ENCODE measurements at places on chromosomes 6 and 20.

- no peak for DNase-seq
These were observed at the start of gene GGTLC1 for GRCh38 chr20:23988561-23988960. GGTLC1 (minus strand) TSS chr20:23988779; CDS start chr20:23986611, 2,168 bp downstream.

DNA sequence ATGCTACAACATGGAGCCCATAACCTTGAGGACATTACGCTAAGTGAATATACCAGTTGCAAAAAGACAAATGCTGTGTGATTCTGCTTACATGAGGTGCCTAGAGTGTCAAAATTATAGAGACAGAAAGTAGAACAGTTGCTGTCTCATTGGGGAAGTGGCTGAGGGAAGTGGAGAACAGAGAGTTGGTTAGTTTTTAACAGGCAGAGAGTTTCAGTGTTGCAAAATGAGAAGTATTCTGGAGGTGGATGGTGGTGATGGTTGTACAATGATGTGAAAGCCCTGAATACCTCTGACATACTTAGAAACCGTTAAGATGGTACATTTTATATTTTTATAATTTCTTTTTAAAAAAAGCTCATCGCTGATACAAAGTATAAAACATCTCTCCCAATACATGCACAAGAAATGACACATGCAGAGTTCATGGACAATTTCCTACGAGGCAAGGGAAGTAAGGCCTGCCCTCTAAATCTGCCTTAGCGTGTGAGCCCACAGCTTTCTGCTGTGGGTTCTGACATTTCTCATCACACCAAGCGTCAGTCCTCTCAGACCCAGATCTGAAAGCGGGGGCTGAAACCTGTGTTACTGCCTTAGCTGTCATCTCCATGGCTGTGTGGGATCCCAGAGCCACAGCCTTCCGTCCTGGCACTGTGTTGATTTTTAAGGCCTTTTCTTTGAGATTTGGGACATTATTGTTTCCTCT is 126.0 kb downstream of the RNASET2 start:
- no peak for DNase-seq

GRCh38 chr20:25369971-25370370 is 20.7 kb downstream of the ABHD12 start:
- DNase-seq, result no peak

- no peak for DNase-seq
These were observed 640.5 kb downstream of the DHX35 start for GRCh38 chr20:39602649-39603048.

DNA sequence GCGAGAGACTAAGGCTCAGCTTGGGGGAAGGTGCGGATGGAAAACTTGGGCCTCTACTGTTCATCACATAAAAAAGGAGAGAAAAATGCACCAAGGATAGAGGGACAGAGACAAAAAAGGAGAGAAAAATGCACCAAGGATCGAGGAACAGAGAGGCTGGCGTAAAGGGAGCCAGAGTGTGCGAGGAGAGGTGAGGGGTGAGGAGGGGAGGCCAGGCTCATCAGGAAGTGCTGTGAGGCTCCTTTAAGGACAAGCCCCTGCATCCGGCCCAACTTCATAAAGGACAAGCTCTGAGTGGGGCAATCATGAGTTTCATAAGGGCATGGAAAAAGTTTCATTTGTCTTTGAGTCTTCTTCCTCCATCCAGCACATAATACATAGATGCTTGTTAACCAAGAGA is 117.2 kb upstream of the NXT1 start:
- DNase-seq, result no peak

GRCh38 chr6:105102186-105102585 is 77.6 kb downstream of the POPDC3 start:
- no peak for DNase-seq

GRCh38 chr6:170284866-170285469 is 5.9 kb downstream of the DLL1 start:
- no peak for DNase-seq

- DNase-seq, result no peak
These were observed 106.1 kb upstream of the ASF1A start for GRCh38 chr6:118787724-118788423.

- no peak for DNase-seq
These were observed 5.0 kb upstream of the SLC12A5 start for GRCh38 chr20:46023999-46024398.

- DNase-seq, result no peak
These were observed 31.2 kb downstream of the PNLDC1 start for GRCh38 chr6:159831373-159831679.

GRCh38 chr20:8858181-8858787 is 210.6 kb upstream of the PLCB4 start:
- no peak for DNase-seq

DNA sequence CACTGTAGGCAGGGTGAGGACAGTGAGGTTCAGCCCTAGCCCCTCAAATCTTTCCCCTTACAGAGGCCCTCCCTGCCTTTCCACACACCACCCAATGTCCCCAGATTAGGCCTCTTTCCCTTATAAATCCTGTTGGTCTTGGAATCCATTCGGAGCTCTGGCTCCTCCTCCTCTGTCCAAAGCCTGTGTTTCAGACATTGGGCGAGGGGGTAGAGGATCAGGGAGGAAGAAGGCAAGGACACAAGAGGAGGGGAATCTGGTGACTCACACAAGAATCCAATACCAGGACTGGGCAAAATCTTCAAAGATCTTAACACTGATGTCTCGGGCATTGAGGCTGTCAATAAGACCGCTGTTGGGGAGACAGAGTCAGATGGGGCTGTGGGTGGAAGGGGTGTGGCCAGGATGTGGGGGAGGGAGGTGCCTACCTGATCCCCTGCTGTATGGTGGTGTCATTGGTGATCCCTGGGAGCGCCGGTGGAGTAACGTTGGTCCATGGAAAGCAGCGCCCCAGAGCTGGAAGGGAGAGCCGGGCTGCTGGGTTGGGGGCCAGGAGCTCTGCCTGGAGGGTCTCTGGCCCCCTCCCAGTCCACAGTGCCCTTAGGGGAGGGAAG is 7.6 kb downstream of the SLC44A4 start:
- no peak for DNase-seq

DNA sequence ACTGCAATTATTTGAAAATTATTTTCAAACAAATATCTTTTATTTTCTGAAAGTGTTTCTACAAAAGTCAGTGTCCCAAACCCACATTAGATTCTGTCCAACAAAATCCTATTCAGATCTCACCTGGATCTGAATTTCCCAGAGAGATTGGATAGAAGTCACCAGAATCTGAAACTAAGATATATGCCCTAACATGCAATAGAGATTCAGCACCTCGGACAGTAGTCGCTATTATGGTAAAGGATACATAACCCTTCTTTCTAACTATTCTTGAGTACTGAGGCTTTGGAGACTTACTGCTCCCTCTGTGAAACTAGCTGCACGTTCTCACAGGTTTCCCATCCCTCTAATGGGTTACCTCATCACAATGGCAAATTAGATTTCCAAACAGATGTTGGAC is 151.4 kb downstream of the ID4 start:
- no peak for DNase-seq

GRCh38 chr6:15250187-15251168 is 4.6 kb downstream of the JARID2 start:
- DNase-seq, result no peak

DNA sequence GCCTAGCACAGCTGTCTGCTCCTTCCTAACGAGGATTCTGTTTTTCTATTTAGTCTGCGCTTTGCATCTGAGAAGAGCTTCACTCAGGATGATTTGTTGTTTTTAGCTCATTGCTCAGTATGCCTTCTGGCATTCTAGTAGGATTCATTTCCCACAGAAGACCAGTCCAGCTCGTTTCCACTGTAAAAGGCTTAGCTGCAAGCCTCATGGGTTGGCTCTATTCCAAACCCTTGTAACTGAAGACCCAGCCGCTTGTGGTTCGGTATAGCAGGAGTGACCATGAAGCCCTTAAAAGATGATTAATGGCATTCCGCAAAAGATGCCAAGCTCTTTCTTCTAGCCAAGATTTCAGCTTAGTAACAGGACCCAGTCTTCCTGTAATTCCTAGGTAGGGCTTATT is 7.2 kb downstream of the ADGRF1 start:
- DNase-seq, result no peak

GRCh38 chr6:169689287-169689686 is 12.5 kb downstream of the WDR27 start:
- DNase-seq, result no peak

GRCh38 chr20:14481863-14482262 is 144.5 kb upstream of the FLRT3 start:
- no peak for DNase-seq

DNA sequence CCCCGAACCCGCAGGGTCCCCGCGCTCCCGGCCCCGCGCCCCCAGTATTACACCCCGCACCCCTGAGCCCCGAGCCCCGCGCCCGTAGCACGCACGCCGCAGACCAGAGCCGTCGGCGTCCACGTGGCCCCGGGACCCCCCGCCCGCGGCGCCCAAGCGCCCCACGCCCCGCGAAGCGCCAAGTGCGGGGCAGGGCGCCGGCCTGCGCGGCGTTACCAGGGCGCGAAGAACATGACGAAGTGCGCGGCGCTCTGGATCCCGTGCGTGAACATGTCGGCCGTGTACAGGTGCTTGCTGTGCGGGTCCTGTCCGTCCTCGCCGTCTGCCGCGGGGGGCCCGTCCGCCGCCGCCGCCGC is 312 bp downstream of the TXNDC5 start:
- DNase-seq, result no peak

DNA sequence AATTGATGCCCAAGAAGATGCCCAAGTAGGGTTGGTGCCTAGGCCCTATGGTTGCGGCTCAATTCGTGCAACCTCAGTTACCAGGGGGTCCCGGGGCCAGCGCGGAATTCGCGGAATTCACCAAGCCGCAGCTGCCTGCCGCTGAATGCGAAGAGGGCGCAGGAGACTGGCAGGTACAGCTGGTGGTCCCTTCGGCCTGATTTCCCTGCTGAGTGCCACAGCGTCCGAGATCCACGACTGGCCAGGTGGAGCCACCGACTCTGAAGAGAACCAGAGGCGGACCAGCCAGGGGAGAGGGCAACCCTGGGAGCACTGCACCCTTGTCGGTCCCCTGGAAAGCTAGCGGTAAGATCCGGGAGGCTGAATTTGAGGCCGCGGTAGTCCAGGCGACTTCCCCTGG is 6.8 kb upstream of the TFAP2D start:
- DNase-seq, result no peak

GRCh38 chr20:25090492-25091429 is 8.8 kb upstream of the VSX1 start:
- DNase-seq, result peak; percentile 28

GRCh38 chr6:40986364-40986763 is 52.7 kb downstream of the UNC5CL start:
- no peak for DNase-seq

DNA sequence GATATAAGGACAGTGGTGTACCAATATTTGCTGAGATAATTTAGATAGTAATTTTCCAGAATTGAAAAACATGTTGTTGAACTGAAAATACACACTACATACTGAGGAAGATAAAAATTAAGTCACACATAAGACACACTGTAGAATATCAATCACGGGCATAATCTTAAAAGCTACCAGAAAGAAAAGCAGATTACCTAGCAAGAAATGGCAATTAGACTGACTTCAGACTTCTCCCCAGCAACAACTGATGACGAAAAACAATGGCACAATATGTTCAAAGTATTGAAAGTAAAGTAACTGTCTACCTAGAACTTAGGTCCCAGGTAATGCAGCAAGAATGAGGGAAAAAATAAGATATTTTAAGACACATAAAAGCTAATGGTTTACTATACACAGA is 46.5 kb downstream of the NOL7 start:
- DNase-seq, result no peak

DNA sequence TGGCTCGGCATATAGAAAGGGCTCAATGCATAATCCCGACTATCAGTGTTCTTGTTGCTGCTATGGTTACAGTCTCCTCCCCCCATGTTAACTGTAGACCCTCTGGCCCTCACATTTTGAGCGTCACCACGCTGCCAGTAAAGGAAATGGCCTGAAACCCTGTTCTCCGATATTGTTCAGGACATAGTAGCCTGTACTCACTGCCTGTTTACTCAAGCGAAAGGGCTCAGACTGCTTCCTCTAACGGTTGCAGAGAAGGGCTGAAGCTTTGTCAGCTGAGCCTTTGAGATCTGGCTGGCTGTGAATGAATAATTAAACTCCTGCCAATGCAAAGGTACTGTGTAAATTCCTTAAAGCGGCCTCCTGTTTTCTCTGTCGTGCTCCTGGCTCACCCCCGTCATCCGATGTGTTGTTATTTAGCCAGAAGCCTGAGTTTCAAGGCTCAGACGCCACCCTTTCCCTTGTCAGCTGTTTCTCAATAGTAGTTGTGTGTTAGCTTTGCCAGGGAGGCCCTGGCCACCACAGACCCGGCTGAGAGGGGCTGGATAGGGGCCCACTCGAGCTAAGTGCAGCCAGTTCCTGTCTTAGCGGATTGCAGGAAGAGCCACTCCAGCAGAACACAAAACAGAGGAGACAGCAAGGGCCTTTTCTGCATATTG is 31.2 kb upstream of the RALGAPA2 start:
- DNase-seq, result no peak

DNA sequence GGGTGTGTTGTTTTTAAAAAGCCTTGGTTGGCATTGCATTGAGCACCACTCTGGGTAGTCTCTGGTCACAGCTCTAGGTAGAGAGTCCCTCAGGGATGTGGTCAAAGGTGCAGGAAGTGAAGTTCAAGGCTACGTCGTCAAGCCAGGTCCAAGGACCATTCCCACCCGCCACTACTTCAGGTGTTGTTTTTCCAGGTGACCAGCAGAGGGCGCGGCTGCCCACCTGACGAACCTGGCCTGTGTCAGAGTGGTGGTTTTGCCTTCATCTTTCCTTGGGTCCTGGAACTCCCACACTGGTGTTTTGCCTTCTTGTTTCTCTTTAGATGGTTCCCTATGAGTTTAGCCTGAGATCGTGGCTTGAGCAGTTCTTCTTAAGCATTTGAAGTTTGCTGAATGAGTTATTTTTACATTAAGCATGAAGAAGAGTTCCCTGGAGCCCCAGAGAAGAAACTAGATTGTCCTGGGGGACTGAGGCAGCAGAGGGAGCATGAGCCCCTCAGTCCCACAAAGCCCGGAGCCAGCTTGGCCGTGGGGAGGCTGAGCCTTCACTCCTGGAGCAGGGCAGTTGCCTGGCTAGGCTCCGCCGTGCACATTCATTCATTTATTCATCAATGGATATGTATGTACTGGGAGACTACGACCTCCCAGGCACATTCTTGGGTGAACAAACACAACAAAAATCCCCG is 5.6 kb upstream of the PHACTR3 start:
- DNase-seq, result peak; percentile 2

DNA sequence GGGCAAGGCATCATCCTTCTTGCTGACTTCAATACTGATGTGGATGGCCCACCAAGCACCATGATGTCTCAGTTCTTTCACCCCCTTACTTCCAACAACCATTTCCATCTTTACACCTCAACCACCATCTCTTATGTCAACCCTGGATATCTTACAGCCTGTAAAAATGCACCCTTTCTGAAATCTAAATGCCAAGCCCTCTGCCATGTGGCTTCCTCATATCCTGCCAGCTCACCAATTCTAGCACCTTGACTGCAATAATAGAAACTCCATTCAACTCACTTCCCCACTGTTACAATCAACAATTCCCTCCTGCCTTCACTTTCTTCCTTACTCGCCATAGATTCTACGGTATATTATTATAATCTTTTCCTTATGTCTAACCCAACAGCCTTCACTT is 57.9 kb downstream of the LY86 start:
- no peak for DNase-seq

All from stimulated activated CD8-positive, alpha-beta memory T cell treated with anti-CD3 and anti-CD28 coated beads, Interleukin-4, amount 100 ng/mL, for 24 hours (primary cell).